ENCODE measurements at places on chromosomes 2 and 18.

DNA sequence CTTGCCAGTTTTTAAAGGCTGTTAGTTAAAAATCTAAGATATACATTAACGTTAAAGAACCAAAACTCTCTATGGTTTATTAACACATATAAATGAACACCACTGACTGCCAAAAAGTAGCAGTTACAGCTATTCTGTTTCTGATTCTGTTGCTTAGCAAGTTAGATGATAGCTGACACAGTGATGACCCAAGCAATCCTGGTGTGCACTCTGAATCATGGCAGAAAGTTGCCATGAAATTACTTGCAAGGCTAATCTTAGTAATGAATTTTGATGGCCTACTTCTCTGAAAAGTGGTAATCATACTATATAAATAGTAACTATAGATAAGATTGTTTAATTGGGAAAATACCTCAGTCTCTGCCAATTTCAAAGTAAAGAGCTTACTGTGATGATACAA, 57.7 kb downstream of the ROCK2 start:
- no peak for DNase-seq

- DNase-seq, result no peak
These were observed 69.1 kb downstream of the MBD2 start for GRCh38 chr18:54155412-54155811.

DNA sequence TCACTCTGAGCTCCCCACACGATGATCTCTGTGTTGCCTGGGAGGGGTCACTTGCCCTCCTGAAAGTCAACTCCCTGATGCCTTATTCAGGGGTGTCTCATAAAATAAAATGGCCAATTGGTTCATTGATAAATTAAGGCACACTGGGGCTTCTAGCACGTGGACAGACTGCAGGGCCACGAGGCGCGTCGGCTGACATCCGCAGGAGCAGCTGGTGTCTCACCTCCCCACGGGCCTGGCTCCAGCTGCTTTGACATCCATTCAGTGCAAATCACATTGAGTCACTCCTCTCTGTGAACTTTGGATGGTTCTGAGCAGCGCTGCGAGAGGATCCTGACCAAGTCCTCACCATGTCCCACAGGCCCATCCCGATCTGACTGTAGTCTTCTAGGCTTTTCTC, 4.6 kb upstream of the ST8SIA3 start:
- no peak for DNase-seq

DNA sequence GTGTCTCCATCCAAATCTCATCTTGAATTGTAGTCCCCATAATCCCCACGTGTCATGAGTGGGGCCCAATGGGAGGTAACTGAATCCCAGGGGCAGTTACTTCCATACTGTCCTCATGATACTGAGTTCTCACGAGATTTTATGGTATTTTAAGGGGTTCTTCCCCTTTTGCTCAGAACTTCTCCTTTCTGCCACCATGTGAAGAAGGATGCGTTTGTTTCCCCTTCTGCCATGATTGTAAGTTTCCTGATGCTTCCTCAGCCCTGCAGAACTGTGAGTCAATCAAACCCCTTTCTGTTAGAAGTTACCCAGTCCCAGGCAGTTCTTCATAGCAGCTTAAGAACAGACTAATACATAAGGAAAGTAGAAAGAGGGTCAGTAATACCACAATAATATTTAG, 480.4 kb downstream of the KCNJ3 start:
- DNase-seq, result no peak

DNA sequence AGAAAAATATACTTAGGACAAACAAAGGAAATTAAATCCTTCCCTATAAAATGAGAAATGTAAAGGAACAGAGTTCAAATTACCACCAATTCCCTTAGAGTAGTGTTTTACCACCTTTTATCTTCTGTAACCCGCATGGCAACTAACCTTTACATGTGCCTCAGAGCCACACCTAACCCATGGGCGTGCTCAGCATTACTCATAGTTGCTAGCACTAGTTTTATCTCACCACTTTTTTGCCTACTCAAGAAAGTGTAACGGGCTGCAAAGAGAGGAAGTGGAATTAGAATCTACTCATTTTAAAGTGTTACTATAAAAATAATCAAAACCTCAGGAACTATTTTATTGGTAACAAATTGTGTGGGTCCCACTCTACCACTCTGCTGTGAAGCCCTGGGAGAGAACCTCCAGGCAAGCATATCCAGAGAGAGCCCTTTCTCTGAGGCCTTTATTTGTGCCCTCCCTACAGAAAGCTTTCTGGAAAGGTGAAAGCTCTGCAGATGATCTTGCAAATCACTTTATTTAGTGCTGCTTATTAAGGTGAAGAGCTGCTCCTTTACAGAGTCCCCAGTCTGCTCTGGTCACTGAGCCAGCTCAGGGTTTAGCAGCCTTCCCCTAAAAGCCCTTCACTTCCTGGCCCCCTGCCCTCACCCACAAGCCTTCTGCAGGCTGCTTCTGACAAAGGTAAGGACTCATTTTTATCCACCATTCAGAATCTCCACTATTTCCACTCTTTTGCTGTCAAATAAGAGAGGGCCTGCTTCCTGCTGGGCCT, 98.8 kb downstream of the TRABD2A start:
- no peak for DNase-seq

DNA sequence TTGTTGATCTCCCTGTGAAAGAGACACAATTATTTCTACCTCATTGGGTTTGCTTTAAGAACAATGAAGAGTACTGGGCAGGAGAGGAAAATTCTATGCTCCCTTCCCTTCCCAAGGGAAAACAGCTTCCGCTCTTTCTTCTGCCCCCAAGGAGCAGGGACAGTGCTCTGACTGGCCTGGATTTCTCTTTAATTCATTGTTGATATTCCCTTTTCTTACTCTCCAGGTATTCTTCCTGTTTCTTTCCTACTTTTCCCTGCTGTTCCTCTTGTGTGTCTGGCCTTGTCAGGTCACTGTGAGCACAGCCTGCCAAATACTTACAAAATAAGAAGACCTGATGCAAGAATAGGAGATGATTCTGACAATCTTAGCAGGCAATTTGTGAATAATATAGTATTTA, 49.6 kb upstream of the SPAG16 start:
- DNase-seq, result no peak

DNA sequence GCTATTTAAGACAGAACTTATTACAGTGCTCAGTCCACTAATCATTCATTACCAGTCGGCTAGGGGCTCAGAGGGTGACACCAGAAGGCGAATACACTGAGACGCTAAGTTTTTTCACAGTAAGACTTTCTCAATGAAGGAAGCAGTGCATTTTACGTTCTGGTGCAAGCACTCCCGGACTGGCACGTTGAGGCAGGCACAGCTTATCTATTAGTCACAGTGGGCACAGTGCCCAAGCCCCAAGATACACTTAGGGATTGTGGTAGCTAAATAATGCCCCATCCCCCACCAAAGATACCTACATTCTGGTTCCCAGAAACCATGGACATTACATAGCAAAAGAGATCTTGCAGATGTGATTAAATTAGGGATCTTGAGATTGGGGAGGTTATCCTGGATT, 32.6 kb upstream of the BCL11A start:
- DNase-seq, result no peak

DNA sequence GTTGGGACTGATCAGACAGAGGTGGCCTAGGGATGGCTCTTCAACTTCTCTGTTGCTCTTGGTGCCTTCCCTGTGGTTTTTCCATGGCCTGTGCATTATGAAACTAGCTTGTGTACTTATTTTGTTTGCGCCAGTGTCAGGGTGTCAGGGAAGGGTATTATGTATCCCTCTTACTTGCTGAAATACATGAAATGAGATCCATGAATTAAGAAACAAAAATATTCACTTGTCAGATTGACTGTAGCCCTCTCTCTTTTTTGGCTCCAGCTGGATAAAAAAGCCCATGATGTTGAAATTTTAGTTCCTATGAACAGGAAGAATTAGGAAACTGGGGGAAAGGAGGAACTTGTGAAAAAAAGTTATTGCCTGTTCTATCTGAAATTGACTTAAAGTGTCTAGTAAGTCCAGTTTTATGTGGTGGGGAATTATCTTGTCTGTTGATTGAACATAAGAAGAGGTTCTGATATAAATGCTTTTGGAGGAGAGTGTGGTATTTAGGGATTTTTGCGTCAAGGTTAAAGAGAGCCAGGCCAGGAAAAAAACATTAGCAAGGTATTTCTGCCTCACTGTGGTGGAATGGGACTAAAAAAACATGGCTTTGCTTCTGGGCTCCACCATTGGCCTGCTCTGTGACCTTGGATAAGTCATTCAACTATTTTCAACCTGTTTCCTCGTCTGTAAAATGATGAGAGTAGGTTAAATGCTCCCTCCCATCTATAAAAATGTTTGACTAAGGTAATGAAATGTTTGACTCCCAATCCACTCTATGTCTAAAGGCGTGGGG, 12.0 kb downstream of the UGP2 start:
- no peak for DNase-seq

- DNase-seq, result no peak
These were observed 152.4 kb upstream of the NCK2 start for GRCh38 chr2:105592288-105592687.

GRCh38 chr2:107466241-107466640, 360.5 kb upstream of the RGPD4 start:
- no peak for DNase-seq

- DNase-seq, result no peak
These were observed 403.4 kb upstream of the CDH7 start for GRCh38 chr18:65347446-65347845.

GRCh38 chr18:66457245-66457644, 146.6 kb downstream of the CDH19 start:
- DNase-seq, result no peak

GRCh38 chr18:56748698-56749268, 97.6 kb downstream of the WDR7 start:
- DNase-seq, result no peak

- DNase-seq, result no peak
These were observed 14.9 kb upstream of the GALR1 start for GRCh38 chr18:77234504-77235365.

DNA sequence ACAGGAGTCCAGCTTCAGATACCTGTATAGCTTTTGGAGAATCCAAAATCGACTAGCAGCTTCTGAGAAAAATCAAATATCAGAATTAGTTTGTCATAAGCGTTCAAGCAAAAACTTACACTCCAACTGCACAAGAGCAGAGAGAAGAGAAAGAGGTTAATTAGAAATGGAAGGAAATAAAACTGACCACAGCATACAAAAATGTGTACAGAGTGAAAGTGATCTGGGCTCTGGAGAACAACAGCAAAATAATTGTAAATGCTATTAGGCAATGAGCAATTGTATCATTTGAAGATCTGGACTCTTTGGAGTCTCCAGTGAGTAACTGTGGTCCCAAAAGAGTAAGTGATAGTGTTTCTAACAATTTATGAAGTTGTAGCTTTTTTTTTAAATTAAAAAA, 867.3 kb downstream of the TRIB2 start:
- no peak for DNase-seq

- no peak for DNase-seq
These were observed 132.6 kb upstream of the CDCA7 start for GRCh38 chr2:173221937-173222594.

- DNase-seq, result no peak
These were observed 84.7 kb downstream of the FAM161A start for GRCh38 chr2:61769093-61769675.

GRCh38 chr2:146388757-146389156, 1456.1 kb upstream of the ACVR2A start:
- no peak for DNase-seq

- DNase-seq, result no peak
These were observed 942.5 kb upstream of the SLC39A10 start for GRCh38 chr2:194714541-194714940.

DNA sequence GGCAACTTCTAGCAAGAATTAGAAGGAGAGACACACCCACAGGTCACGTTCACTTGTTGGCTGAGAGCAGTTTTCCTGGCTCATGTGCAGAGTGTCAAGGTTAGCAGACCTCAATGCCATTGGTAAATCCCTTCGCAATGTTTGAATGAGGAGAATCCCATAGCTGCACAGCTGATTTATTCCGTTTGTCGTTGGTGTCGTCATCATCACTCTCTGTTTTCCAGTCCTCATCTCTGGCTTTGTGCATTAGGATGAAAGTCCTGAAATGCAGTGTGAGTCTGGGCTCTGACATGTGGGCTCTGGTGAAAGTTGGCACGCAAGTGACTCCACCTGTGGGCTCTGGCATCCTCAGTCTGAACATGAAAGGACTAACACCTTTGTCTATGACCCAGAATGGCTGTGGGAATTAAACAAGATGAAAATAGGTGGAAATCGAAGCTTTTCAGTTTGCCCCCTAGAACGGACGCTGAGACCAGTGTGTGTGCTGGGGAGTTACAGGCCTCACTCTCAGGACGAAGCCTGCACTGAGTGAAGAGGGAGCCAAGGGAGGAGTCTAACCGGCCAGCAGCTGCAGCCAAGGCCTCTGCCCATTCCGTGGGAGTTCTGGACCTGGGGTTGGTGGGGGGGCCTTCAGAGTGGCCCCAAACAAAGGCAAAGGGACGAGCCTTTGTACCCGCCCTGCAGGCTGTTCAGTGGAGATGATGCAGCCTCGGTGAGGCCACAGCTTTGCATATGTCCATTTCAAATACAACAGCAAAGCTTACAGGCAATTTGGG, 74.8 kb upstream of the ZNF516 start:
- DNase-seq, result no peak

- DNase-seq, result no peak
These were observed 386.2 kb upstream of the HNRNPA3 start for GRCh38 chr2:176826356-176826755.

DNA sequence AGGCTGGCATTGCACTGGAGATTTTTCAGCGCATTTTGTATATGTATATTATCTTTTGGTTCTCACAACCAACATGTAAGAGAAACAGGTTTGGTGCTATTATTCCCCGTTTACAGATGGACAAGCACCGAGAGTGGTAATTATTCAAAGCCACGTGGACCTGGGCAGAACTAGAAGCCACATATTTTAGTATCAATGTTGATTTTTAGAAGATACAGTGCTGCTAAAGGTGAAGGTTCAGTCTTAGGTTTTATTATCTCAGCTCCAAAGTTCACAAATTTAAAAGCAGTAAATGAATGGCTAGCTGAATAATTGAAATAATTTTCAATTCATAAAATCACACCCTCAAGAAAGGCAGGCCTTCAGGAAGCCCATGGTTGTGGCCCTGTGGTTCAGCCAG, 400.6 kb upstream of the ID2 start:
- DNase-seq, result no peak

- no peak for DNase-seq
These were observed 141.3 kb downstream of the SEPTIN10 start for GRCh38 chr2:109472331-109472959.

DNA sequence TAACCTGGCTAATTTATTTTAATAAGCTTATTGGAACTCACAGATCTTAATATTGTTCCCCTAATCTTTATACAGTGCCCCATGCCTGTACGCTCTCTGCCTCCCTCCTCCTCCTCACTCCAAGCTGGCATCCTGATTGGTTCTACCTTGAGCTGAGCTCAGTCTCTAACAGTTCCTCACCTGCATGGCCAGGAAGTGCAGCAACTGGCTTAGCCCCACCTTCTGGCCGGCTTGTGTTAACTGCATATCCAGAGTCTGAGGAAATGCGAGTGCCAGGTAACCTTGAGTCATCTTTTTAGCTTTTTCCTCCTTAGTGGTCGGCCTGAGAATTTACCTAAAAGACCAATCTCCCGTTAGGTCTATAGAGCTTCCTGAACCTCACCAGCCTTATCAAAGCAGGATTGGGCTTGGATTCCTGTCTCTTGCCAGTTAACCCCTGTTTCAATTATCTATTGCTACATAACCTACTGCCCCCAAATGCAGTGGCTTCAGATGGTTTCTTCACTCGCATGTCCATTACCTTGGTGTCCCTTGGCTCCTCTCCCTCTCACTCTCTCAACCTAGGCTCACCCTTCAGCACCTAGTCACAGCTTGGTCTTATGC, 89.5 kb upstream of the STK39 start:
- DNase-seq, result peak; percentile 86

- no peak for DNase-seq
These were observed at the start of gene OTOF for GRCh38 chr2:26477911-26478253. Gene OTOF, minus strand, starts transcription at chr2:26478124.

- DNase-seq, result no peak
These were observed 14.7 kb upstream of the EML6 start for GRCh38 chr2:54708584-54709335.

GRCh38 chr2:43230351-43230885, 4.0 kb upstream of the ZFP36L2 start:
- no peak for DNase-seq
